Stimulated activated CD4-positive, alpha-beta T cell treated with anti-CD3 and anti-CD28 coated beads, Interleukin-1b, Interleukin-23, amount 100 ng/mL, for 24 hours (primary cell): ENCODE measurements at places on chromosomes 4 and X.

- DNase-seq, result no peak
These were observed 53.9 kb upstream of the ZNF157 start for GRCh38 chrX:47316276-47317025.

- no peak for DNase-seq
These were observed 133.3 kb upstream of the RAI2 start for GRCh38 chrX:17994429-17994828.

- DNase-seq, result no peak
These were observed 248.6 kb upstream of the VEGFC start for GRCh38 chr4:177041356-177041755.

DNA sequence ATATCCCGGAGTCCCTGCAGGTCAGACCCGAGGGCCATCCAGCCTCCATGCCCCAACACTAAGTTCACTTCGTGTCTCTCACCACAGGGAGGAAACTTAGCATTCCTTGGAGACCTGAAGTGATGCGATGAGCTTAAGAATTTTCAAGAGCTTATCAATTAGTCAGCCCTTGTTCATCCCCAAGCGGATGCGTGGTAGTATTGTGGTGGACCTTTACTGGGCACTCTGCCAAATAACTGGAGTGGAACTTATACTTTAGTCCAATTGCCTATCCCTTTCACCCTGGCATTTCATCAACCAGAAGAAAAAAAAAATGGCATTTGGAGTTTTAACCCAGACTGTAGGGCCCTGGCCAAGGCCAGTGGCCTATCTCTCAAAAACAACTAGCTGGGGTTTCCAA is 137.1 kb downstream of the RELL1 start:
- no peak for DNase-seq

GRCh38 chr4:177802661-177803060 is 360.4 kb upstream of the AGA start:
- DNase-seq, result no peak
